ENCODE measurements at places on chromosomes 3 and 15.

DNA sequence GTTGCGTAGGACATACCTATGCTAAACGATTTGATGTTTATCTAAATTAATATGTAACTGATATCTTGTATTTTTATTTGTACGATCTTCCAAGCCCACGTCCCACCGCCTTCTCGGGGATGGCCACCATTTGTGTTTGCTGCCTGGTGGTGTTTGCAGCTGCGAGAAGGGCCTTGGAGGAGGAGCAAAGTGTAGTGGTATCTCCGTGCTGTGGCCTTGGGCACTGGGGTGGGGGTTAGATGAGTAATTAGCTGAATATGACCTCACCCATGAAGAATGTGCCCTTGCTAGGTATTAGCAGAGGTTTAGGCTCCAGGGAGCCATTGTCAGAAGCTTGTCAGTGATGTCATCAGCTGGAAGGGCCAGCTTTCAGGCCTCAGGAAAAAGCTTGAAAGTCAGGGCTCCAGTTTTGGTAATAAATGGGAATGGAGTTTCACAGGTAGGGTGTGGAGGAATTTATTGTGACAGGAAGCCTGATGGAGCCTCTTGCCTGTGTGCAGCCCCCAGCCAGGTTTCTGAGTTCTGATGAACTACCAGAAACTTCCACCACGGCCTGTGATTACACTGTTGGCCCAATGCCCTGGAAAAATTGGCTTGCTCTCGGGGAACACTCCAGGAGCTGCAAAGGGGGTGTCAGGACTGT lies 41.0 kb downstream of the FLNB start:
- no peak for DNase-seq

DNA sequence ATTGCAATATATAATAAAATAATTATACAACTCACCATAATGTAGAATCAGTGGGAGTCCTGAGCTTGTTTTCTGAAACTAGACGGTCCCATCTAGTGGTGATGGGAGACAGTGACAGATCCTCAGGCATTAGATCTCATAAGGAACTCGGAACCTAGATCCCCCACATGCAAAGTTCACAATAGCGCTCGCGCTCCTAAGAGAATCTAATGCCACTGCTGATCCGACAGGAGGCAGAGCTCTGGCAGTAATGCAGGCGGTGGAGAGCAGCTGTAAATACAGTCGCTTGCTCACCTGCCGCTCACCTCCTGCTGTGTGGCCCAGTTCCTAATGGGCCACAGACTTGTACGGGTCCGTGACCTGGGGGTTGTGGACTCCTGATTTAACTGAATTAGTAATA lies 87.8 kb downstream of the P3H2 start:
- no peak for DNase-seq

DNA sequence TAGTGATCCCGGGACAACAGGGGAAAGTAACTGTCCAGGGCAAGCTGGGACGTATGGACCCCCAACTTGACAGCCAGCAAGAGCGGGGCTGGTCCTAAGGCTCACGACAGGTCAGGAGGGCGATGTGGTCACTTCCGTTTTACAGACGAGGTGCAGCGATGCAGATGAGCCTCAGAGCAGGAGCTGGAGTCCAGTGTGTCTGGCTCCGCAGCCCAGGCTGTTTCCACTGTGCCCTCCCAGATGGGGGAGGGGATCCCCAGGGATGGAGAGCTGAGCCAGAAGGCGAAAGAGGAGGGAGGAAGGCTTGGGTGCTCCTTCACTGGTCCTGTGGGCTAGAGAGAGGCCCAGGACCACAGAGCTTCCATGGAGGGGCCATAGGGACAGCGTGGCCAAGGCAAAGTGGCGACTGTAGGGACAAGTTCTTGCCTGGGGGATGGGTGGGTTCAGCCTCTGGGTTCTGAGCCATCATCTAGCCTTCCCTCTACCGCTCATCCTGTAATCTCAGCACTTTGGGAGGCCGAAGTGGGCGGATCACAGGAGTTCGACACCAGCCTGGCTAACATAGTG lies 5.7 kb downstream of the SNX33 start:
- no peak for DNase-seq

DNA sequence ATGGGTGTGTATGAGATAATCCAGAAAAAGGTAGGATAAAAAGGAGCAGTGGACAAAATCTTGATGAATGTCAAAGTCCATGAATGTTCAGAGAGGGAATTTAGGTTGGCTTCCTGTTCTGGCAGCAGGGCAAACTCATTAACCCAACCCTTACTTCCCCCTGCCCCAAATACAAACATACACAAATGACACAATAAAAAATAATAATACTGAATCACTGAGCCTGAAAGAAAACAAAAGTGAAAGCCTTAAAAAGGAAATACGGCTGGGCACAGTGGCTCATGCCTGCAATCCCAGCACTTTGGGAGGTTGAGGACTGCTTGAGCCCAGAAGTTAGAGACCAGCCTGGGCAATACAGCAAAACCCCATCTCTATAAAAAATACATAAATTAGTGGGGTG lies 62.9 kb downstream of the GPR176 start:
- no peak for DNase-seq

DNA sequence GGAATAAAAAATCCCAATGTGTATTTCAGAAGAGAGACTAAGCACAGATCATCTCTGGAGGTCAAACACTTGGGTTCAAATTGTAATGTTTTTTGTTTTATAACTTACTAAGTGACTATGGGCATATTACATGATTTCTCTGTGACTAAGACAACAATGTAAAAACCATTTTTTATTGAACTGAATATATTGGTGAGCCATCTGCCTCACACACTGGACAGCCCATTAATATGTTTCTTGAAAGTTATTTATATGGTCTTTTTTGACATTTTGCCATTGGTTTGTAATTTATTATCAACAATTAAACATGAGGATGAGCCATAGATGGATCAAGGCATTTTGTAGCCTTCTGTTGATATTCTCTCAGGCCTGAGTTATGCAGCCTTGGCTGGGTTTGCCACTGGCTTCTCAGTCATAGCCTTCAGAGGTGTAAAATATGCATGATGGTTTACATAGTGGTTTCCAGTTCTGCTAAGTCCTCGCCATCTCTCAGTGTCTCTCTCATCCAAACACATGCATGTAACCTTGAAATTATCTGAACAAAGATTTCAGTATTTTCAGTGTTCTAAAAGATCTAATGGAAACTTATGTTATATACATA lies 997.2 kb downstream of the DIPK2A start:
- DNase-seq = no peak

- DNase-seq = no peak
Observed at GRCh38 chr3:171465763-171466162, 5.6 kb upstream of the TNIK start.

- no peak for DNase-seq
Observed at GRCh38 chr3:40148827-40149226, 160.7 kb upstream of the EIF1B start.

DNA sequence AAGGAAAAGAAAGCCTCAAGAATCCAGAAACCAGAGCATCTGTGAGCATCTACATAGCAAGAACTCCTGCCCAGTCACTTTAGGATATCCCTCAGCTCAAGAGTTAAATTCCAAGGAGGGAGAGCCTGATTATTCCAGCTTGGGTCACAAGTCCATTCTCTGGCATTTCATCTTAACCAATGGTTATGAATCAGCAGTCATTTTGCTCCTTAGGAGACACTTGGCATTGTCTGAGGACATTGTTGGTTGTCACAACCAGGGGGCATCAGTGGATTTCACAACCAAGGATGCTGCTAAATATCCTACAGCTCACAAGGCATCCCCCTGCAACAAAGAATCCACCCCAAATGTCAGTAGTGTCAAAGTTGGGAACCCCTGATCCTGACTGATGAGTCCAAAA lies 51.0 kb upstream of the LMCD1 start:
- no peak for DNase-seq

DNA sequence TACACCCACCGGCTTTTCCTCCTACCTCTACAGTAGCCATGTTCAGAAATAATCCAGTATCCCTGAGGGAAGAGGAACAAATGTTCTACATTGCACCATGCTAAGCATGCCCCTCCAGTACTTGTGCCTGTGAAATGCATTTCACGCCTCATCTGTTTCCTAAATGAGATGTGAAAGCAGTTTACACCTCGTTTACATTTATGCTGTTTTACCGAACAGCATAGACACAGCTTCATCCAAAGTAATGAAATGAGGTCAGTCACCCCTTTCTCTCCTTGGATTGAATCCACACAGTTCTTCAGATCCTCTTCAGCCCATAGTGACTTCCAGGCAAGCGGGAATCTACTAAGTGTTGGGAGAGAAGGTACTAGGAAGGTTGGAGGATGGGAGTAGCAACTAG lies 514.3 kb downstream of the PDCD6IP start:
- DNase-seq = no peak

GRCh38 chr3:152352554-152352953 lies 83.8 kb downstream of the MBNL1 start:
- DNase-seq = no peak

- no peak for DNase-seq
Observed at GRCh38 chr3:133208184-133208583, 170.0 kb downstream of the TMEM108 start.

DNA sequence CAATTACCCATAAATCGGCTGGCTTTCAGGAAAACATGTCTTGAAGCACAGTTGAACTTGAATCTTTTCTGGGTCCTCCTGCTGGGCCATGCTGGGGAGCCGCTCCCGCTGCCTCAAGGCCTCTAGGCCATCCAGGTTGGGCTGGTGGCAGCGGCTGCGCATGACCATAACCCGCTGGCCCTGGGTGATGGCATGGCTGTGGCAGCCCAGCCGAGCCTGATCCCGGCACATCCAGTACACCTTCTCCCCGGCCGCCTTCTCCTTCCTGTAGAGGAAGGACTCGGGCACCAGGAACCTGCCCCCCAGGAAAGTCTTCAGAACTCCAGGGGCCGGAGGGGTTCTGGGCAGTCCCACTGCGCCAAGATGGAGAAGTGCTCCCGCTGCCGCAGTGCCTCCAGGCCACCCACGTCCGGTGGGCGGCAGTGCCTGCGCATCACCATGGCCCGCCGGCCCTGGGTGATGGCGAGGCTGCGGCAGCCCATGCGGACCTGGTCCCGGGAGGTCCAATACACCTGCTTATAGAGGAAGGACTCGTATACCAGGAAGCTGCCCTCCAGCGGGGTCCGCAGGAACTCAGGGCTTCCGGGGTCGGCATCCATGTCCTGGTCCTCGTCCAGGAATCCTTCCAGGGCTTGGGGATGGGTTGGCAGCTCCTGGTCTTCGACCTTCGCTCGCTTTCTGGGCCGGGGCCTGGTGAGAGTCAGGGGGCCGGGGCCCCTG lies 84.3 kb upstream of the FXR1 start:
- no peak for DNase-seq

DNA sequence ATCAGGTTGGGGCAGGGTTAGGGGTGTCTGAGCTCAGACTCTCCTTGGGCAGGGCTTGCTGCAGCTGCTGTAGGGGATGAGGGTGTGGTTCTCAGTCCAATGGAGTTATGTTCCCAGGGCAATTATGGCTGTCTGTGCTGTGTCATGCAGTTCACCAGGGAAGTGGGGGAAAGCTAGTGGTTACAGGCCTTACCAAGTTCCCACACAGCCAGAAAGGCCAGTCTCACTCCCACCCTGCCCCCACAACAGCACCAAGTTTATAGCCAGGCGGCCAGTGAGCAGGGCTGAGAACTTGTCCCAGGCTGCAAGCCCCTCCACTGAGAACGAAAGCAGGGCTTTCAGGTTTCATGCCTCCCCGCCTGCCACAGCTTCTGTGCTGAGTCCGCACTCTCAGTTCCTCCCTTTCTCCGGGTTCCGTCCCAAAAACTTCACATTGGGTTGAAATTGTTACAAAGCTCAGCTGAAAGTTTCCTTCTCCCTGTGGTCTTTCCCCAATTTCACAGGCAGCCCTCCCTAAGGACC lies 19.6 kb upstream of the CPOX start:
- no peak for DNase-seq

- DNase-seq = no peak
Observed at GRCh38 chr3:188407158-188407880, 253.4 kb downstream of the LPP start.

- no peak for DNase-seq
Observed at GRCh38 chr3:144273601-144274000, 302.0 kb downstream of the DIPK2A start.

DNA sequence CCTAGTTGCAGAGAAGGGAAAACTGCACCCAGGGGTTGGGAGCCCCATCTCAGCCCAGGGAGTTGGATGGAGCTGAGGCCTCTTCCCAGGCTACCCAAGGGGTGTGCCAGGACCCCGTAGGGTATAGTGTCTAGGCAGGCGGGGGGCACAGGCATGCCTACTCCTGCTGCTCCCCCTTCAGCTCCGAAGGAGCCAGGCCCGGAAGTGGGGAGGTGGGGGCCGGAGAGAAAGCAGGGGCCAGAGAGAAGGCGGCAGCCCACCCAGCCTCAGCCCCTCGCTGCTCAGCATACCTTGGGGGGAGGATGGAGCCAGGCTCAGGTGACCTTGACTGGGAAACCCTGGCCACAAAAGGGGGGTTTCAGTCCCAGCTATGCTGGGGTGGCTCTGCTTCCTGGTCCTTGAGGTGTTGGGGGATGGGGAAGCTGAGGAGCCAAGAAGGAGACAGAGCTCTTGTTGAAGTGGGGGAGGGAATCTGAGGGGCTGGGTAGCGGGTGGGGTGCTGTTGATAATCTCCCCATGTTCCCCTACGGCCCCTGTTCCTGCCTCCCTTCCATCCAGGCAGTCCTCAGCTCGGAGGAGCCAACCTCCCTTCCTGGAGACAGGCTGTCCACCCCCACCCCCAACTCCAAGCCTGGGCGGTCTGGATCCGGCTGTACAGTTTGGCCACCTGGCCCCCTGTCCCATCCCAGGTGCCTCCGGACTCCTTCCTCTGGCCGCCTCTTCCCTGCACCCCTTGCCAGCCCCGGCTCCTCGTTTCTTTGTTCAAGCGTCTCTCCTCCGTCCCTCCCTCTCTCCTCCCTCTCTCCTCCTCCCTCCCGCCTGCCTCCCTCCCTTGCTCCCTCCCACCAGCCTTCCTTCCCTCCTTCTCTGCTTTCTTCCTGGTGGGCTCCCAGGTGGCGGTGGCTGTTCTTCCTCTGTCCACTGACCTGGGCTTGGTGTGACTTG lies 1.7 kb downstream of the SEMA3F start:
- no peak for DNase-seq

DNA sequence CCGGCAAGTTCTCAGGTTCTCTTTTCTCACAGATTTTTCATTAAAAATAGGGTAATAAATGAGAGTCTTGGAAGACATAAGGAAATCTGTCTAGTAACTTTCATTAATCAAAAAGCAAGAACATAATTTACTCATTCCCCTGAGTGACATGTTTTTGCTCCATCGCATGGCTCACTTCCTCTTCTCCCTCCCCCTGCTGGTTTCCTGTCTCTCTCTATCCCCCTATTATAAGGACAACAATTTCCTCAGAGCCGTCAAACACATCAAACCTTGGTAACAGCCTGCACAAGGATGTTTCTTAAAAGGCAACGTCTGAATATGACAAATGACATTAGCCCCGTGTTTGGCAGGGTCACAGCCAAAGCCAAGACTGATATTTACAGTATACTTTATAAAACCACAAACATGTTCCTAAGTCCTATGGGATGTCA lies 1149.6 kb downstream of the IGSF11 start:
- DNase-seq = no peak

Measured in activated CD8-positive, alpha-beta memory T cell treated with anti-CD3 and anti-CD28 coated beads for 4 hours (primary cell).